ENCODE measurements at places on chromosomes 12 and 14.

GRCh38 chr14:28982228-28982627 lies 215.6 kb downstream of the FOXG1 start:
- no peak for DNase-seq

GRCh38 chr14:67963960-67964812 lies 144.6 kb downstream of the RAD51B start:
- DNase-seq, result no peak

DNA sequence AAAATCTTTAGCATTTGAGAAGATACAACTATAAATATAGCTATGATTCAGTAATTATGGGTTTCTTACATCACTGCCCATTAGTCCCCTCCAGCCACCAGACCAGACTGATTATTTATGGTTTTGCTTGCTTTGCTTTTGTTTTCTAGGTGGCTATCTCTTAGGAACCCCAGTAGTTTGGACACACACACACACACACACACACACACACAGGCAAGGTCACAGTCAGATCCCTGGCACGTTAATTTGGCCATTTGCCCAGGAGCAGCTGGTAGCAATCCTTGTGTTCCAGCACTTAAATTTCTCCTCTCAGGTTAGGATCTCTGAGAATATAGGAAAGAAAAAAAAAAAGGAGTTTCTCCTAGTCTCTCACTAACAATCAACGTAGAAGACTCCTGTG lies 90.2 kb upstream of the RESF1 start:
- DNase-seq, result no peak

- DNase-seq, result no peak
These were observed 559 bp upstream of the LMBR1L start for GRCh38 chr12:49111206-49111605.

Measured in B cell (primary cell).